ENCODE measurements at places on chromosomes 16 and 17. TPM values are rescaled to one million over a fixed set of nuclear protein-coding genes. Genes with fewer than 3 reads are reported as not detected.

GRCh38 chr16:71341881-71342280, 16.6 kb upstream of the CALB2 start:
- DNase-seq, result no peak

GRCh38 chr17:50719924-50720794, 756 bp downstream of the LUC7L3 start:
- no peak for DNase-seq

The OR1F1 gene
- not detected for total RNA-seq

DNA sequence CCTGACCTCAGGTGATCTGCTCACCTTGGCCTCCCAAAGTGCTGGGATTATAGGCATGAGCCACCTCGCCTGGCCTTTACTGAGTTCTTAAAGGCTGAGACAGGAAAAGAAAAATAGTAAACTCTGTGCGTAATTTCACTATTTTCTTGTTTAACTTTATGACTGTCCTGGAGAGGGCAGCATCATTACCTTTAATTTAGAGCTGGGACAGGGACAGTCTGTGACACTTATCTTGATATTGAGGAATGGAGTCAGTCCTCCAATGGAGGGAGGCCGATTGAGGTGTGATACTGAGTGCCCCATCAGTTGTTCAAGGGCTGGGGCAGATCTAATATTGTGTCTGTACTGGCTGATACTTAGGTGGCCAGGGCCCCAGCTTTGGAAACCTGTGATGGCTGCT, 21.5 kb upstream of the SPN start:
- no peak for DNase-seq

The ACE gene
- 2.2 TPM for total RNA-seq

The RUSF1 gene
- 37.7 TPM for total RNA-seq

The FBXO31 gene
- total RNA-seq, result 38.8 TPM

The CCR7 gene
- 83.9 TPM for total RNA-seq

The ZG16 gene
- not detected for total RNA-seq

The DNASE1L2 gene
- total RNA-seq, result 2.0 TPM

- no peak for DNase-seq
These were observed 331.7 kb downstream of the SOX9 start for GRCh38 chr17:72452286-72453173.

DNA sequence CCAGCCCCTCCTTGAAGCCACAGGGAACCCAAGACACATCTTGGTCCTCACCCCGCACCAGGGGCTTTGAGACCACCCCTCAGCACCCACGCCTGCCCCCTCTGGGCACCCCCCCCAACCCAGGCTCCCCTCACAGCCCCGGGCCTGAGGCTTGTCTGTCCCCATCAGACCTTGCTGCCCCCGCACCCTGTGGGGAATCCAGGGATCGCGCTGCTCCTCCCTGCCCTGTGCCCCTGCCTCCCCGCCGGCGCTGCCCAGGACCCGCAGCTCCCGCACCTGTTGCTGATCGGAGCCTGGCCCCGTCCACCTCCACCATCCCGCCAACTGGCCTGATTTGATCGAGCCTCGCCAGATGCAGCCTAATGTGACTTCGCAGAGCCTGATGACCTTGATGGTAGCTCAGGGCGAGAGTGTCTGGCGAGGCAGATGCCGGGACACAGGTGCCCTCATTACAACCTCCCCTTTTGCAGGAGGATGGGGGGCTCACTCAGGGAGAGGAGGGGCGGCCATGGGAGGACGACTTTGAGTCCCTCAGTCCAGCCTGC, 29.0 kb downstream of the SLC25A10 start:
- no peak for DNase-seq

The SPAG7 gene
- 60.5 TPM for total RNA-seq

The LRRC37A3 gene
- 22.5 TPM for total RNA-seq

DNA sequence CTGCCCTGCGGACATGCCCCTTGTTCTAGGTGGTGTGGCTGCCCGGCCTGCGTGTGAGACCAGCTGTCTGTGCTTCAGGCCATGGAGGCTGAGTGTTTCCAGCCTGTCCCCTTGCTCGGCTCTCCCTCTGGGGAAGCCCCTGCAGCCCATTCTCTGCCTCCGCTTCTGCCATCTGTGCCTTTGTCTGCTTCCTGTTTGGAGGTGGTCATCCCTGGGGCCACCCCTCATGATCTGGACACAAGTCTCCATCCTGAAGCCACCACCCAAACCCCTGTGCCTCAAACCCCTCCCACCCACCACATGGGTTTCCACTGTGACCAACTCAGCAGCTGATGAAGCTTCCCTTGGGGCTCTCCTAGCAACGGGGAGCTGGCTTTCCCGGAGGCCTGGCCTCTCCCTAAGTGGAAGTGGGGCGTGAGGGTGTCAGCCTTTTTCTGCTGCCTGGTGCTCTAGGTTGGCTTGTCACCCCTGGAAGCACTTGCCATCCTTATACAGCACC, 184.9 kb downstream of the SEC14L1 start:
- DNase-seq, result no peak

GRCh38 chr16:19348578-19349315, 63.2 kb downstream of the CLEC19A start:
- no peak for DNase-seq

DNA sequence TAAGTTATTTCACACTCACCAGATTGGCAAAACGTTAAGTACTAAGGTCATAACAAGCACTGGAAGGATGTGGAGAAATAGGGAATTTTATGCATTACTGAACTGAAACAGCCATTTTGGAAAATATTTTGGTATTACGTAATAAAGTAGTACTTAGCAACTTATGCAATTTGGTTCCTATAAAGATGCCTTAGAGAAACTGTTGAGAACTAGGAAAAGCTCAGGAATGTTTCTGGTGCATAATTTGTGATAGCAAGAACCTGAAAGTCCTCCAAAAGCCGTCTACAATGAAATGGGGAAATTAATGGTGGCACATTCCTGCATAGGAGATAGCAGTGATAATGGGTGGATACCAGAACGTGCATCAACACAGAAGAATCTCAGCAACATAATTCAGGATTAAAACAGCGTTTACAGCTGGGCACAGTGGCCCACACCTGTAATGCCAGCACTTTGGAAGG, 472.5 kb downstream of the WWOX start:
- DNase-seq, result no peak

The CDK3 gene
- total RNA-seq, result 6.3 TPM

GRCh38 chr17:69047368-69048263, 13.1 kb downstream of the ABCA9 start:
- no peak for DNase-seq

DNA sequence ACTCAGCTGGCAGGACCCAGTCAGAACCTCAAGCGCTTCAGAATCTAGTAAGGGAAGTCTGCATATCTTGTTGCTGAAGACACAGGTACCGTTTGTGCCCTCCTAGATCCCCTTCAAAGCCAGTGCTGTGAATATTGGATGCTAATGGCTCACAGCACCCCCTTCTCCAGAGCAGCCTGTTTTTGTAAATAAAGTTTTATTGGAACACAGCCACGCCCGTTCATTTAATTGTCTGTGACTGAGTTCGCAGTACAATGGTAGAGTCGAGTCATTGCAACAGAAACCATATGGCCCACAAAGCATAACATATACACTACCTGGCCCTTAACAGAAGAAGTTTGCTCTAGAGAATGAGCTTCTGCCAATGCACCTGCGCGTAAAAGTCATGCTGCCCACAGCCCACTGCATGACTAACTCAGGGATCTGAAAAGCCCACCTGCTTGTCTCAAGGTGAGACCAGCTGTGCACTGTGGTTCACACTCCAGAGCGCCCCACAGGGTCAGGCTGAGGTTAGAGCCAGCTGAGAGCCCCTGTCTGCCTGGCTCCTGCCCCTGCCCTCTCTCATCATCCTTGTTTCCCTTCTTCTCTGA, 48.8 kb downstream of the AIPL1 start:
- DNase-seq, result no peak

DNA sequence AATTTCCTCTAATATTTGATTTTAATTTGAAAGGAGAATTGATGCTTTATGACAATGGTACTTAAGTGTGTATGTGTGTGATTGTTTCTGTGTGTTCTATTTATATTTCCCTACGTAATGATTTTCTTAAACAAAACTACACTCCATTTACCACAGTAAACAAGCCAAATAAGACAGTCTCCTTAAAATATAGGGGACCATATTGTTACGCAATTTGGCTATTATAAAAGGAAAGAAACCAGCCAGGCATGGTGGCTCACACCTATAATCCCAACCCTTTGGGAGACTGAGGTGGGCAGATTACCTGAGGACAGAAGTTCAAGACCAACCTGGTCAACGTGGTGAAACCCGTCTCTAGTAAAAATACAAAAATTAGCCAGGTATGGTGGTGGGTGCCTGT, 1134.1 kb downstream of the CDH8 start:
- DNase-seq, result no peak

The BAIAP3 gene
- 0.53 TPM for total RNA-seq
